ENCODE measurements at places on chromosomes 1 and 21. TPM values are rescaled to one million over a fixed set of nuclear protein-coding genes. Genes with fewer than 3 reads are reported as not detected.

DUSP12 gene
- 28.1 TPM for polyA plus RNA-seq

ANGPTL7 gene
- polyA plus RNA-seq: not detected

RGS2 gene
- 11.5 TPM for polyA plus RNA-seq

TMEM54 gene
- 19.1 TPM for polyA plus RNA-seq

VTCN1 gene
- polyA plus RNA-seq: not detected

C1orf56 gene
- polyA plus RNA-seq: 2.0 TPM

ZNF648 gene
- not detected for polyA plus RNA-seq

FCER1G gene
- 0.38 TPM for polyA plus RNA-seq

CDK11B gene
- 6.3 TPM for polyA plus RNA-seq

IL20 gene
- polyA plus RNA-seq: not detected

GIPC2 gene
- polyA plus RNA-seq: 0.04 TPM

APOBEC4 gene
- polyA plus RNA-seq: not detected

PROK1 gene
- polyA plus RNA-seq: not detected

NTMT2 gene
- polyA plus RNA-seq: not detected

ETV3L gene
- not detected for polyA plus RNA-seq

RGS4 gene
- polyA plus RNA-seq: 25.8 TPM

KRTAP10-11 gene
- polyA plus RNA-seq: not detected

HSD3B2 gene
- not detected for polyA plus RNA-seq

CCDC181 gene
- polyA plus RNA-seq: not detected

PGD gene
- 88.8 TPM for polyA plus RNA-seq
